ENCODE measurements at places on chromosomes 1 and 21.

- no peak for DNase-seq
Observed at GRCh38 chr1:58911841-58912499, 128.1 kb upstream of the JUN start.

DNA sequence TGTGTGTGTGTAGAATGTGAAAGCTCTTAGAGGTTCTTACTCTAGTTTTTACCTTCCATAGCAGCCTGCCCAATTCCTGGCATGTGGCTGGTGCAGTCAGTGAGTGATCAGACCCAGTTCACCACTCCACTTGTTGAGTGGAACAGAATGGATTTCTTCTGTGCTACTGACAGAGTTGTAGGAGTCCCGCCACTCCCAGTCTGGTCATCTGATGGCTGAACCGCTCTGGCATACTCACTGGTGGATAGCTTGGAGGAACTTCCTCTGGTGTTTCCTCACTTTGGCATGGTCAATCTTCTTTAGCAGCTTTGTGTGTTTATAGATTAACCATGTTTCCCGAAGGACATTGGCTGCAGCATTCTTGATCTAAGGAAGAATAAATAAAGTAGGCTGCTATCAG, 106.7 kb upstream of the ADAR start:
- no peak for DNase-seq

- DNase-seq = no peak
Observed at GRCh38 chr1:67540733-67541125, 110.5 kb upstream of the SERBP1 start.

GRCh38 chr1:166080967-166081870, 85.6 kb downstream of the FAM78B start:
- DNase-seq = no peak

DNA sequence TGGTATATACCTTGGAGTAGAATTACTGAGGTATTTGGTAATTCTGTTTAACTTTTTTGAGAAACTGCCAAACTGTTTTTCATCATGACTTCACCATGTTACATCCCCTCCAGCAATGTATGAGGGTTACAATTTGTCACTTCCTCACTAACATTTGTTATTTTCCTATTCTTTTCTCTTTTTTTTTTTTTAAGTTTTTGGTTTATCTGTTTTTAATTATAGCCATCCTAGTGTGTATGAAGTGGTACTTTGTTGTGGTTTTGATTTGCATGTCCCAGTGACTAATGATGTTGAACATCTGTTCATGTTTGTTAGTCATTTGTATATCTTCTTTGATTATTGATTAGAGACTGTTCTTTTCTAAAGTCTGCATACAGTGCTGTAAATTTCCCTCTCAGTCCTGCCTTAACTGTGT, 147.3 kb downstream of the HS2ST1 start:
- DNase-seq = no peak

GRCh38 chr1:37620707-37621106, 14.0 kb downstream of the RSPO1 start:
- DNase-seq = no peak
